GM23338 (cell line): ENCODE measurements at places on chromosomes 3 and 15.
A peak's percentile ranks its signal among the peaks of the same experiment; 100 is the strongest.

DNA sequence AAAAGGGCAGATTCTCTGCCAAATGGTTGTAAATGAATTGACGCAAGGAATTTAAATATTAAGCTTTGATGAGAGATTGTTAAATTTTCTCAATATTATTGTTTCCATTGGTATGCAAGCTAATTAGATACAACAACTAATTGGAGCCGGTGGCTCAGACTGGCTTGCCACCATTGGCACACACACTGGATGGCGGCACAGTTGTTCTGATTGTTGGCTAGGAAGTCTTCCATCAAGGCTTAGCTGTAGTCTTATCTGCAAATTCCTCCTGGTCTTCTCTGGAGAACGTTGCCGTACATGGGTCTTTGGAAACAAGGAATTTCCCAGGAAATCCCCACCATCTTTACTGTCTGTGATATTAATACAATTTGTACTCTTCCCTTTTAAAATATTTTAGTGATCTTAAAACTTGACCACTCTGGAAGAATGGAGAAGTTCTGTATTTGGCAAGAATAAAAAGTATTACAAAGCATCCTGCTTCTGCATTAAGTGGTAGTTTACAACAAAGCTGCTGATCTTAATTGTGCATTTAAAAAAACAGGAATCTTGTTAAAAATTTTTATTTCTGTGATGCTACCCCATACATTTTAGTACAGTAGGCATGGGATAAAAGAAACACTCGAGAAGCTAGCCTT lies 126.5 kb downstream of the UBE2E2 start:
- H3K27ac ChIP-seq = no peak overlapping the region
- no peaks in the 10 kb centered on the region for H3K36me3 ChIP-seq
- H3K27me3 ChIP-seq = no peaks in the 10 kb centered on the region
- peaks cover 10% of the 10 kb centered on the region; the same call in 1 of the 2 replicates for H3K4me1 ChIP-seq

DNA sequence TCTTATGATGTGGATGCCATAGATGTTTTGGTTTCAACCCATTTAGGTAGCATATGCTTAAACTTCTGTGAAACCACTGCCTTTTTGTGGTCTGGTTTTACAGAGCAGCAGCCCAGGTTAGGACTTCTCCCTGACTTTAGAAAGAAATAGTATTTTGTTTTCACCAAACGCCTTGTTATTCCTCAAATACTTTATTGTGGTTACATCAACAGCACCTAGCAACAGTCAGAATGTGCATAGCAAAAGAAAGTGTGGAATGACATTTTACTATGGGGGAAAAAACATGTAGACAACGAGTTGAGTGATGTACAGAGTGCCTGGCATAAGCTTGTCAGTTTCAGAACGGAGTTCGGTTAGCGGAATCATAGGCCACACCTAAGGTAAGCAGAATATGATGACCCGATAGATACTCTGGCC lies 159.2 kb downstream of the TPRG1 start:
- H3K4me3 ChIP-seq = no peak overlapping the region
- no peaks in the 10 kb centered on the region for H3K36me3 ChIP-seq

DNA sequence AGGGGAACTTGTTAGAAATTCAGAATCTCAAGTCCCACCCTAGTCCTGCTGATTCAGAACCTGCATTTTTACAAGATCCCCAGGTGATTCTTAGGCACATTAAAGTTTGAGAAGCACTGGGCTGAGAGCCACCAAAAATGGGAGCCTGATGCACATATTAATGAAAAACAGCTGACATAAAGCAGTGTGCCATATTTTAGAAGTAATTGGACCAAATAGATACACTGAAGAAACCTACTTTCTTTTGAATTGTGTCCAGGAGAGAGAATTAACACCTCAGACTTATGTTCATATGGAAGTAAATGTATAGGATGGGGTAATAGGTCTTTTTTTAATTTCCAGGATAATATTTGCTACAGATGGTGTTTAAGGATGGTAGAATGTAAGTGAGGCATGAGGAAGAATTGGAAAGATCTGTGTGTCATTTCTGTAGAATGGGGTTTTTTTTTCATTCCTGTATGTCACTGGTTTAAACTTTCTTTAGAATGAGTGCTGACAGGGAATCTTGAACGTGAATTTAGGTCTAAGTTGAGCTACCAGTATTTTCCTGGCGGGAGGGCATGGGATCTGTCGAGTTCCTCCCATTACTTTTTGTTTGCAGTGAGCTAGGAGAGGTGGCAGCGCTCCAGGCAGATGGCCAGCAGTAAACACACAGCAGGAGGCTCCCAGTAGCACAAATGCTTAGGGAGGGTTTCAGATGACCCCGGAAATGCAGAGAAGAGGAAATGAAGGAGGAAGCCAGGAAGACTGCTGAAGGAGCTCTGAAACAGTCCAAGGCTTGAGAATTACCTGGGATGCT lies 185.6 kb downstream of the PLCL2 start:
- H3K4me3 ChIP-seq = no peak overlapping the region
- DNase-seq = peak; percentile 57

DNA sequence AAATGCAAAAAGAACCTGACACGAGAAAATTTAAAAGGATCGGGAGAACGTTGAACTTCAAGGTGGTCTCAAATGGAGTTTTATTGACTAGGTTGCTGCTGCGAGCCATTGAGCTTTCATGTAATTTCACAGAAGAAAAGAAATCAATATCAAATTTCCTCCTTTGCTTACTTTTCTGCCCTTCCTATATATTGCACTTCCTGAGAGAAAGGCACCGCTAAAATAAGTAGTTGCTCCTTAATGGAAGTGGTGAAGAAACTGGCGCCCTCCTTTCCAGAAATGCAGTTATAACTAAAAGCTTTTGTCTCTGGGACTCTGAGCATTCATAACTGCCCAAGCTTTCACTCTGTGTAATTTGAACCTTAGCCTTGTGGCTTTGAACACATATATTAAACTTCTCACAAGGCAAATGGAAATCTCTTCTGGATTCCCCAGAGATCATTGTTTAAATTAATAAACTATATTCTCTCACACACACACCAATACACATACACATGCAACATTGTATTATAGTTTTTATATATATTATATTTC lies 13.4 kb downstream of the EID1 start:
- no peak overlapping the region for H3K27ac ChIP-seq
- no peaks in the 10 kb centered on the region for H3K36me3 ChIP-seq
- no peaks in the 10 kb centered on the region for H3K4me1 ChIP-seq
- no peaks in the 10 kb centered on the region for H3K27me3 ChIP-seq
- DNase-seq = no peak
- H3K4me3 ChIP-seq = no peak overlapping the region

DNA sequence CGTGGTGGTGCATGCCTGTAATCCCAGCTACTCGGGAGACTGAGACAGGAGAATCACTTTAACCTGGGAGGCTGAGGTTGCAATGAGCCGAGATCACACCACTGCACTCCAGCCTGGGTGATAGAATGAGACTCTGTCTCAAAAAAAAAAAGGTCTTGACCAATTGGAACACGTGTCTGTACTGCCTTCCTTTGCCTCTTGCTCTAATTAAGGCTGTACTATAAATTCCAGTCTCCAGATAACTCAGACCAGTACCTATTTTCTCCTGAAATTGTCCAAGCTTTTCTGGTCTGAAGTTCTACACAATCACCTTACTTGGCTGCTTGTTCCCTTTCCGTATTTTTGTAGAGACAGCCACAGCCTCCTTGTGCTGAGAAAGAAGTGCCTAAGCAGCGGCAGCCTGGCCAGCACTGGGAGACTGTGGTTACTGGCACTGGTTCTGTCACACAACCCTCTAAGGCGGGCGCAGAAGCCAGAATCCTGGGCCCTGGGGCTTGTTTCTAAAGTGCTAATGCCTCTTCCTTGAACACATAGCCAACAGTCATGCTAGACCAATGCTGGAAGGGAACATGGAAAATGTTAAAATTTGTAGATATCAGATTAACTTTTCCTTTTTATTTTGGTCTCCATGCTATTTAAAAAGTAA lies 6.2 kb upstream of the CEP70 start:
- H3K4me1 ChIP-seq = peaks cover 11% of the 10 kb centered on the region
- H3K36me3 ChIP-seq = peaks cover 4% of the 10 kb centered on the region; the same call in 1 of the 2 replicates
- no peak overlapping the region for H3K27ac ChIP-seq
- H3K4me3 ChIP-seq = no peak overlapping the region
- no peaks in the 10 kb centered on the region for H3K27me3 ChIP-seq
